Kidney epithelial cell (primary cell): ENCODE measurements at places on chromosomes 6 and 20.
A peak's percentile ranks its signal among the peaks of the same experiment; 100 is the strongest.

DNA sequence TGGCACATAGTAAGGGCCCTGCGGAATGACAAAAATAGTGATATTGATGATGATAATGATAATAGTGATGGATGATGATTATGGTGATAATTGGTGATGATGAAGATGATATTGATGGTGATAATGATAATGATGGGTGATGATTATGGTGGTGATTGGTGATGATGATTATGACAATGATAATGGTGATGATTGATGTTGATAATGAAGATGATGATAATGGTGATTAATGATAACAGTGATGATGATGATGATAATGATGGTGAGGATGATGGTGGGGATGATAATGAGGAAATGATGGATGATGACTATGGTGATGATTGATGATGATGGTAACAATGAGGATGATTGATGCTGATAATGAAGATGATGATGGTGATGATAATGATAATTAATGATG, 48.9 kb downstream of the EDN3 start:
- DNase-seq: no peak

DNA sequence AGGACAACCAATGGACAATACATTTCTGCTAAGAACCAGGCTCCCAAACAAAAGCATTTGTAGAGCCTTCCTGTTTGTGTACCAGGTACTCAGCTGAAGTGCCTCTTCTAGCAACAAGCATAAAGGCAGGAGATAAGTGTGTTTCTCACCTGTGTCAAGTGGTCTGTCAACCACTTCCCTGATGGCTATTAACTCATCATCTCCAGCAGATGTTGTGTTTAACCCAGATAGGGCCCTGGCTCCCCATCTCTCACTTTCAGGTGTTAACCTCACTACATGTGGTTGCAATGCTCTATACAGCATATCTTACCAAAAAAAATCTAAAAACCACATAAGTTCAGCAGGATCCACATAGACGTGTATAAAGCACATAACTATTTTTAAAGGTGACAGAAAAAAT, 9.6 kb upstream of the IL17A start:
- no peak for DNase-seq

- no peak for DNase-seq
Measured at GRCh38 chr20:6039766-6040165, 14.1 kb downstream of the LRRN4 start.

DNA sequence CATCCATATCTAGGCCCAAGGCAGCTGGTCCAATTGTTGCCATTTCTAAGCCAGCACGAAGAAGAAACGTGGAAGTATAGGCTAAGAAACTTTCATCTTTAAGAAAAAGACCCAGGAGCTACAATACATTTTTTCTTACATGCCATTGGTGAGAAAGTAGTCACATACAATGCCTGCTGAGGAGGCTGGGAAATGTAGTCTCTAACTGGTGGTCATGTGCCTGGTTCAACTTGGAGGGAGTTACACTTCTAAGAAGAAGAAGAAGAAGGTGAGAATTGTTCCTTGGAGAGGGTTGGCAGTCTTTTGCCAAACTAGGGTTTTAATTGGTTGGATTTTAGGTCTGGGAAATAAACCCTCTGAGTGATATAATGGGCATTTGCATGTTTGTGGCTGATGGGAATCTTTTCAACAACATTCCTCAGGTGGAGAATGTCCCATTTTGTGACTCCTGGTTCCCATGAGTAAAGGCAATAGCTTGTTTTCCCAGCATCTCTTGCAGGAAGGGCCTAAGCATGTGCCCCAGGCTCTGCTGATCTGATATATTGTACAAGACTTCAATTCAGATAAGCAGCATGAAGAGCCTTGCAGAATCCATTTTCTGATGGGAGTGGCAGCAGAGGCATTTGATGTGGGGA, 47.0 kb upstream of the PREP start:
- DNase-seq: no peak

GRCh38 chr6:12065321-12066140, 53.4 kb downstream of the HIVEP1 start:
- DNase-seq: no peak

GRCh38 chr20:53915446-53916172, 154.8 kb downstream of the BCAS1 start:
- DNase-seq: peak; percentile 70

GRCh38 chr6:35014341-35014740, 125.3 kb downstream of the ANKS1A start:
- DNase-seq: no peak

DNA sequence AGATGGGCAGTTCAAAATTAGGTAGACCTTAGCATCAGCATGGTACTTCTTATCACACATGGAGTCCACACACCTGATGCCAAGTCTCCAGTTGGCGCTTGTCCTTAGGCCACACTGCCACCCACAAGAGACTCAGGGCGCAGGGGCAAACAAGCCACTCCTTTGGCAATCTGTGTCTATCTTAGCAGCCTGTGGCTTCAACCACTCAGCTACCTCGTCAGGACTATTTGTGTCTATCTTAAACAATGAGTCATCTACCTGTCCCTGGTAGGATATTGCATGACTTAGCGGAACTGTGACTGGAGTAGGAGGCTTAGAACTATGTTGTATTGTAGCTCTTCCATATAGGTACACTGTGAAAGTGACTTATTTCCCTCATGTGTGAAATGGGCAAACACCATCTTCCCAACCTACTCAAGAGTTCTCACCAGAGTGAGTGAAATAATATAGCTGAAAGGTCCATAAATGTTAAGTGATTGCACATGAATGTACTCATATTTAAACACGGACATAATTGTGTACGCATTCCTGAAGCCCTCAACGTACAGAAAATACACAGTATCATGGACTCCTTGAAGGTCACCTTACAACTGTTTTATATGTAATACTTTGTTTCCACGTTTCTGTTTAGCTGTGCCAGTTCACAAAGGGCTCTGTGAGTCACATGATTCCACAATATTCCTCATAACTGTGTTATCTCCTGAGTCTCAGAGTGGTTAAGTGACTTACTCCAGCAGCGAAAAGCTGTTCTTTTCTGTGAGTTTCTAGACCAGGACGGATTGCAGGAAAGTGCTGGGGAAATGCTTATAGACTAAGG, 1.6 kb downstream of the TRIM27 start:
- no peak for DNase-seq

DNA sequence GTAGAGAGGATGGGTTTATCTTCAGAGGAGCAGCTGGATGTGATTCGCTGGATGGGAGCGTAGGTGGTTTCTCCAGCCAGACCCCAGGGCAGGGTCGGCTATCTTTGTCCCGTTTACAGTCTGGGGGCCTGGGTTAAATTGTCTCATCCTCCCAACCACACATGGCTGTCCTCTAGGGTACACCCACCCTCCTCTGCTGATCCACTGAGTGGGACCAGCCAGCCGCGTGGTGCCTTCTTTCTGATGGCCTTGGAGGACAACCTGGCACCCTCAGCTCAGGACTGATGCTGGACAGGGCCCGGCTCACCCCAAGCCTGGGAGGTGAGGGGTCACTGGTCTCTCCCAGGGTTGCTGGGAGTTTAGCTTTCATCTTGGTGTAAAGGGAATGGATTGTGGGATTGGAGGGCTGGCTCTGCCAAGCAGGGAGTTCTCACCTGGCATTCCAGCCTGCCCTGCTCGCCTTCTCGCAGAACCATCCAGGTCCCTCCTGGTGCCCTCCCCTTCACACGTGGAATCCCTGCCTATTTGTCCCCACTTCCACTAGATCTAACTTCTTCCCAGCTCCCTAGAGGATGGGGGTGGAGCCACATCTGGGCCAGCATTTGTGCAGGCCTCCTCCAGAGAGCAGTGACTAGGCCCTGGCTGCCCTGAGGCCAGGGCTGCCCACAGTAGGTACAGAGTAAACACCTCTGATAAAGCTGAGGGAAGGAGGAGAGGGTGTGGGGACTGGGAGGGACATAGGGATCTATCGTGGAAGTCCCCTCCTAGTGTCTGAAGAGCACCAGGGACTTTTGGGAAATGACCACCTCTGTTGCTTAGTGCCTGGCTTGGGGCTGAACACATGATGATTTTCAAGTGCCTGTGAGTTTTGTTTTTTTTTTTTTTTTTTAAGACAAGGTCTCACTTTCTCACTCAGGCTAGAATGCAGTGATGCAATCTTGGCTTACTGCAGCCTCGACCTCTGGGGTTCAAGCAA, 1.6 kb downstream of the ITPR3 start:
- no peak for DNase-seq

DNA sequence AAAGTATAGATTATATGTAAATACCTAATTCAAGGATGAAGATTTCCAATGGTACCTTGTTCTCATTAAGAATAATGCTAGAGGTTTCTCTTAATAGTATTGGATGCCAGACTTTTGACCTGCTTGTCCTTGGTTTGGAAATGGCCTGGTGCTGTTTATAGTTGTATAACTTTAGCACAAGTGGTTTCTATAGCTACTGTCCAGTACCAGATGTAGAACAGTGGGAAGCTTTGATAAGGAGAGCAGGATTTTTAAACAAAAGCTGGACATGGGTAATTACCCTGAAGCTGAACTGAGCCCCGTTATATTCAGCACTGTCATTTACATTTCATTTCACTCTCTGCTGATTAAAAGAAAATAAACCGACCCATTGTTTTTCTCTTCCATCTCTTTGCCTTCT, 43.7 kb downstream of the TRMT11 start:
- DNase-seq: no peak

DNA sequence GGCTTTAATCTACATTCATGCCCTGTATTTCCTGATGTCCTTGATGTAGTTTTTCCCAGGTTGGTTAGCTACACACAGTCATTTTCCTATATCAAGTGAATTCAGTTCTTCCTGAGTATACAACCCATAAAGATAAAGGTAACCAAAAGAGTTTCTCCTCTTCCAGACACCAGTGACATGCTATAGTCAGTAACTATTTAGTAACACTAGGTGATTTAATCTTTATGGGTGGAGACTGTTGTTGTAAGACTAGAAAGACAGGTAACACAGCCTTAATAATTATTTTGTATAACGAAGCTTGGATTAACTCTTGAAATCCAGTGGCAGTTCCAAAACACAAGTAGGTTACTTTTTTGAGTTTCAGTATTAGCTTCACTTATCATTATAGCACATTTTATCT, 17.6 kb downstream of the MCUR1 start:
- DNase-seq: no peak

- DNase-seq: no peak
Measured at GRCh38 chr6:25014791-25015560, 79.2 kb upstream of the RIPOR2 start.
